D721Med (cell line): ENCODE measurements at places on chromosomes 2 and 18.

DNA sequence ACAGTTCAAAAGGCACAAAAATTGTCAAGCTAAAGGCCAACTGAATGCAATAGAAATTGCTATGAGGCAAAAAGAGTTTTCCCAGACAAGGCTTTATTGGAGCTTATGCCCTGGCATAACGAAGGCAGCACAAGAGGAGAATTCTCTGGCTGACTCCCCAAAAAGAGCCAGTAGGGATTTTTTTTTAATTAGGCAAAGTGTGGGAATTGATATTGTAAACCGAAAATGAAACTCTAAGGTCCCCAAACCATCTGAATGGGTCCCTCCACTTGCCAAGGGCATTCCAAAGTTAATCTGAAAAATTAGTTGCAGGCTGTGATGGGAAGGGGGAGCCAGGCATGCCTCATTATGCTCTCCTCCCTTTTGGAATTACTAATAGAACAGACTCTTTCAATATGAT lies 118.9 kb downstream of the SPOPL start:
- DNase-seq: no peak

DNA sequence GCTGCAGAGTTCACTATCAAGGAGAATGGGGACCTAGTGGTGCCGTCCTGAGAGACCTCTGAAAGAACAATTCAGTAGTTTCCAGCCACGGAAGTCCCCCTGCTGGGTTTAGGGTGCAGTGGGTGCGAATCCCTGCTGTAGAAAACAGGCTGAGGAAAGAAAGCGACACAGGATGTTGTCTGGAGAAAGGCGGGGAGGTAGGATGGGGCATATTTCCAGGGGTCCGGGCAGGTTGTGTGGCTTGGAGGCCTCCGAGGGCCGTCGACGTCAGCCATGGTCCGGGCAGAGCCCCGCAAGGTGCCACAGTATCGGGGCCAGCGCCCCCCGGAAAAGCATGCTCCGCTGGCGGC lies 807 bp upstream of the CREB1 start:
- DNase-seq: no peak

- DNase-seq: no peak
Observed at GRCh38 chr18:28174181-28174905, 2.6 kb downstream of the CDH2 start.

DNA sequence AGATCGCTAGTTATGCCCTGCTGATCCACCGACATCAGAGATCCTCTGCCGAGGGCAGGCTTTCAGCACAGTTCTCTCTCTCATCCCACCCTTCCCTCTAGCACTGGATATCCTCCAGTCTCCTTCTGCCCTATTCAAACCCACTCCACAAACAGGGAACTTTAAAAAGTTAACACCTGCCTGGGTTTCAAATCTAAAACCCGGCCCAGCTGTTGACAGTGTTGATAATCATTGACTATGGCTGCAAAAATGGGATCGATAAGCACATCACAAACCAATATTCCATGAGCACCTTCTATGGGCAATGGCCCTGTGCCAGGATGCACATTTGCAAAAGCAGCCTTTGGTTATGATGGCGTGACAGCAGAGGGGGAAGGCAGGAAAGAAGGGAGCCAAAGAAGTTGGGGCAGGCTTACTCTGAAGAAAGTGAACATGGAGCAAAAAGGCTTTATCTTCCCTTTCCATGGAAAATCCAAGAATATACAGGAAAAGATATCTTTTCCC lies 482.3 kb upstream of the KLHL29 start:
- DNase-seq: no peak

GRCh38 chr18:37362158-37362890 lies 203.3 kb downstream of the CELF4 start:
- DNase-seq: no peak

- DNase-seq: no peak
Observed at GRCh38 chr2:240443891-240444301, 8.4 kb downstream of the GPC1 start.

DNA sequence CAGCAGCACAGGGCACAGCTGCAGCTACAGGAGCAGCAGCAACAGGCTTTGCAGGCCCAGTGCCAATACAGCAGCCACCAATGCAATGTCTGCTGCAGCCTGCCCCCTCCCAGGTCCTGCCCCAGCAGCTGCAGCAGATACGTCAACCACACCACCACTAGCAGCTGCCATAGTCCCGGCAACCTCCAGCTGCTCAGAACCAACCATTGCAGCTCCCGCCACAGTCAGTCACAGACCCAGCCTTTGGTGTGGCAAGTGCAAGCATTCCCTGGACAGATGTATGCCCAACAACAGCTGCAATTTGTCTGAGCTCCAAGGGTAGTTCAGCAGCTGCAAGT lies 53.3 kb upstream of the TUBA3E start:
- DNase-seq: no peak

GRCh38 chr18:32261003-32261402 lies 71.2 kb downstream of the MEP1B start:
- DNase-seq: no peak

- no peak for DNase-seq
Observed at GRCh38 chr2:99864561-99865553, 277.5 kb downstream of the AFF3 start.

DNA sequence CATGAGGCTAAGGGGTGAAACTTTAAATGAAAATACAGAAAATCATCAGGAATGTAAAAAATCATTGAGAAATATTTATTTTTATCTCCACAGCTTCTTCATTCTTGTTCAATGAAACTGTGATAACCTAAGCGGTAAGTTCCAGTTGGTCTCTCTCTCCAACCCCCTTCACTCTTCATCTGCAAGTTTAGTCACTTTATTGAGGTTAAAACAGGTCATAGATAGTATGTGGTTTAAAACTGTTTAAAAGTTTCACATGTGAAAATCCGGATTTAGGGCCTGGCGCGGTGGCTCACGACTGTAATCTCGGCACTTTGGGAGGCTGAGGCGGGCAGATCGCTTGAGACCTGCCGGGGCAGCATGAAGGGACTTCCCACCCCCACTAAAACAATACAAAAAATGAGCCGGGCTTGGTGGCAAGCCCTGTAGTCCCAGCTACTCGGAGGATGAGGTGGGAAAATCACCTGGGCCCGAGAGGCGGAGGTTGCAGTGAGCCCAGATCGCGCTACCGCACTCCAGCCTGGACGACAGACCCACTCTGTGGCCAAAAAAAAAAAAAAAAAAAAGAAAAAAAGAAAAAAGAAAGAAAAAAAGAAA lies 1.6 kb upstream of the PHLPP1 start:
- no peak for DNase-seq

DNA sequence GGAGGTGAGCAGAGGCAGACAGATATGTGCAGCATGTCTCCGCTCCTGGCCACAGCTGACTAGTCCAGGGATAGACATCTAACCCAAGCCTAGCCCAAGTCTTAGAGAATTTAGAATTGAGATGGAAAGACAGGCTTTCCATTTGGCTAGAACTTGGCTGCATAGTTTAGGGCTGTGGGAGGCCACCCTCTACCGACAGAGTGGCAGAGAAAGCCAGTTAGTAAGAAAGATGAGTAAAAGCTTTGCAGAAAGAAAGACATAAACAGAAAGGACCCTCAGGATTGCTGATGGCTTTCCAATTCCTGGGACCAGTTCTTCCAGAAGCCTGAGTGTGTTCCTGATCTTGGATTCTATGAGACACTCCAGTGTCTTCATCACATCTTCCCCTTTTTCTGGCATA lies 62.1 kb downstream of the DYM start:
- no peak for DNase-seq
